Naive thymus-derived CD8-positive, alpha-beta T cell (primary cell): ENCODE measurements at places on chromosomes 2 and 18.

GRCh38 chr2:224410946-224411561, 9.1 kb upstream of the FAM124B start:
- no peak for DNase-seq

- no peak for DNase-seq
Measured at GRCh38 chr18:6571239-6571602, 156.5 kb upstream of the L3MBTL4 start.

GRCh38 chr2:101733257-101733993, 35.9 kb downstream of the MAP4K4 start:
- DNase-seq, result no peak

GRCh38 chr2:18855027-18855426, 265.7 kb upstream of the NT5C1B start:
- DNase-seq, result no peak

- DNase-seq, result no peak
Measured at GRCh38 chr18:60060578-60060977, 160.8 kb downstream of the PMAIP1 start.

DNA sequence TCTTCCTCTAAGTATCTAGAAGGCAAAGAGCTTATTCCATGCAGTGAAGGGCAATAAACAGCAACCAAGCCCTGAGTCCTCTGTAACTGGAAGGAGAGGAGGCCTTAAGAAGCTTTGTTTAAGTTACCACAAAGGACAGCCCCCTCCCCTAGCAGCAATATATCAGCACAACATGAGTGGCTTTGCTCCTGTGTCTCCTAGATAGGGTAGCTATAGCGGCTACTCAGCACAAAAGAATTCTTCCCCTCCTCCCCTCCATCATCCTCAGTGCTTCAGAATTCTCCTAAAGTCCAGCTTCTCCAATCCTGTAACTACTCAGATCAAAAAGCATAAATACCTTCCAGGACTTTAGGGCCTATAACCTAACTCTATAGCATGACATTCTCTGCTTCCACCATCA, 16.5 kb downstream of the SUMO1 start:
- DNase-seq, result no peak

DNA sequence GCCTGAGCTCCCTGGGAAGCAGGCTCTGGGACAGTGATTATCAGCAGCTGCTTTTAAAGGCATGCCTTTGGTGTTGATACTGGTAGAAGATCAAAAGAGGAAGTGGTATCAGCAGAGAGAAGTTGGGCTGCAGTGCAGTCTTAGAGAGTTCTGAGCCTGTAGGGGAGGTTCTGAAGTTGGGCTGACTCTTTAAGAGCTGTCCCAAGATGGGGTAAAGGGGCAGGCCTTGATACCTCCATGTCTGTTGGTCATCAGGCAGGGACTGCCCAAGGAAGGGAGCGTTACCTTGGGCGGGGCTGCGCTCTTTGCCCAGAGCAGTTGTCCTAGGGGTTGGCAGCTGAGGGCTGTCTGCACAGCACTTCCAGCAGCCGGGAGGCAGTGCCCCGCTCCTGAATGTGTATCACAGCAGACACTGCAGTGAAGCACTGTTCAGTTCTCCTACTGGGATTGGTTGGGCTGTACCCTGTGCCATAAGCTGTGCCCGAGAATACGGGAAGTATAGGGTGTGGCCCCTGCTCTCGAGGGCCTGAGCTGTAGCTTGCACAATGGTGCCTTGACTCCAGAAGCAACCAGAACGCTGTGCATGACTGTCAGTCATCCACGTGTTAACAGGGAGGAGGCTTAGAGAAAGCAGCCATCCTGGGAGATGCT, 177.0 kb downstream of the CTIF start:
- no peak for DNase-seq

DNA sequence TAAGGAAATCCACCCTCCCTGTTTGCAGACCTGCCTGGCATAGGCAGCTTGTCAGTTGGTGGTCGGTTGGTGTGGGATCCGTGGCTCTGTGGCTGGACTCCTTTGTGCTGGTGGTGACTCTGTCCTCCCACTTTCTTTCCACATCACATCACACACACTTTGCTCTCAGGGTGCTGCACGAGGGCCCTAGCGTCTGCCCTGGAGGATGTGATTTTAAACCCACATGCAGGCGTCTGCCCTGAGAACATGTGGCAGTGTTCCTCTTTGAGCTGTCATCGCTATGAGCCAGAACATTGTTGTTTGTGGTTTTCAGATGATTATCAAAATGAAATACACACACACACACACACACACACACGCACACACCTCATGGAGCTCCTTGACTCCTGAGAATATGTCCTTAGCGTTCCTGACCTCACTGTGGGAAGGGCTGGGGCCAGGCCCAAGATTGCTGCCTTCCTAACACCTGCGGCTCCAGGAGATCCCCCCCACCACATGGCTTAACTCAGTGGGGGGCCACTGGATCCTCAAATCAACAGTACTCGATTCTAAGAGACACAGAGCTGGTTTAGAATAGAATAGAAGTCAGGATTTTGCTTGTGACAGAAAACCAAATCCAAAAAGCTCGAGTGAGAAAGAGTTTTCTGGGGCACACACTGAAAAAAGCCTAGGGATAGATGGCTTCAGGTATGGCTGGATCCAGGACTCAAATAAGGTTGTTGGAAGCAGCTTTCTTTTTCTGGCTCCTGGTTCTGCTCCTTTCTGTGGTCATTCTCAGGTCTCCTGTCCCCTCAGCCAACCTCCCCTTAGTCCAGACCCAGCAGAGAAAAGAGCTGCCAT, 54.8 kb downstream of the RTP5 start:
- DNase-seq, result no peak

GRCh38 chr18:70598406-70598805, 309.6 kb downstream of the SOCS6 start:
- DNase-seq, result no peak

DNA sequence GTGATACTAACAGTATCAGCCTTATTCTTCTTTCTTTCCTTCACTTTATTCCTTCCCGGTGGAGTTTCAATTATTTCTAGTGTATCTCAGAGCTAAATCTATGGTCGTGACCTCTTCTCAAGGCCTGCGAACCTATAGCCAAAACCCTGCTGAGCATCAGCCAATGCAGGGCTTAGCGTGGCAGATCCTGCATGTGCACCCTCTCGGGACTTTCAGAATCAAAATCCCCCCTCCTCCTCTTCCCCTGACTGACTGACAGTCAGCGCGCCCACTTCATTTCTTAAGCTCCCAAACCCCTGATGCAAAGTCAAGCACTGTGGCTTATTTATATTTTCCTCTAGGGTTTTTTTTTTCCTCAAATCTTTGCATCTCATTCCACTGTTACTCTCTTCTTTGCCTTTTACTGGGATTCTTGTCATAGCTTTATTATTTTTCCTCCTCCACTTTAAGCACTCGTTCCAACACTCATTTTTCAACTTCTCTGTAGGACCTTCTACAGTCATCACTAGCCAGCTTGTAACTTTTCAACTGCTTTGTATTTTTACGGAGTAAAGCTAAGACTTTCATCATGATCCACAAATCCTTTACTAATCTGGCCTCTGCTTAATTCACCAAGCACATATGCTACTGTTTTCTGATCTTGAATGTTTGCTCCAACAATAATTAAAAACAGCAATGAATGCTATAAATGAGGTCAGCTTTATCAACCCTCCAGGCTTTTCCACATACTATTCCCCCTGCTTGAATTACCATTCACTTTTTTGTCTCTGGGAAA, 896.5 kb upstream of the PIK3C3 start:
- no peak for DNase-seq

DNA sequence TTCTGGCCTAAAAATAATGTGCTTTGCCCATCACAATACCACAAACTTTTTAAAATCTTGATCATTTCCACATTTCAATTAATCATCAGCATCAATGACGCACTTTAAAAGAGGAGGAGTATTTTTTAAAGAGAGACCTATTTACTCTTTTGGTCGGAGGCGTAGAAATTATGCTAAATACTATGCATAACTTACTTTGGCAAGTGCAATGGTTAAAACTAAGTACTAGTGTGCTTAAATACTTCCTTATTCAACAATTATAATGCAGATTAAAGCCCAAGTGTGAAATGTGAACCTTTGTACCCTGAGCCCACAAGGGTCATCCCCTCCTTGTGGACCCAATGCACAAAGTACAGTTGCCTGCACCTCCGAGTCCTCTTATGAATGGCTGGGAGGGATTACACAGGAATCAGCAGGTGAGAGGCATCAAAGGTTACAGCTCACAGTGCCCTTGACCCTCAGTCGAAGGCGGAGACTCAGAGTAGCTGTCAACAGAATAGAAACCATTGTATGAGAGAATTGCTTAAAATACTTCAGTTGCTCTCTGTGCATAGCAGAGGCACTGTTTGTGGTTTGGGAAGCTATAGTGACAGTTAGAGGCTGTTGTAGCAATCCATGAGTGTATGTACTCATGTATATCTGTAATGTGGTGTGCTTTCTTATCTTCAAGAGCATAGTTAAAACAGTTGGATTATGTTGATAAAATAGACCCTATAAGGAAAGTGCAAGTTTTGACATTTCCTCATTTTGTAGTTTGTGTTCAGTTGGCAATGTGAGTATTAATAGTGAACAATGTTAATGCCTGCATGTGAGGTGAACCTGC, 151.7 kb upstream of the ITGA4 start:
- DNase-seq, result peak; percentile 29

DNA sequence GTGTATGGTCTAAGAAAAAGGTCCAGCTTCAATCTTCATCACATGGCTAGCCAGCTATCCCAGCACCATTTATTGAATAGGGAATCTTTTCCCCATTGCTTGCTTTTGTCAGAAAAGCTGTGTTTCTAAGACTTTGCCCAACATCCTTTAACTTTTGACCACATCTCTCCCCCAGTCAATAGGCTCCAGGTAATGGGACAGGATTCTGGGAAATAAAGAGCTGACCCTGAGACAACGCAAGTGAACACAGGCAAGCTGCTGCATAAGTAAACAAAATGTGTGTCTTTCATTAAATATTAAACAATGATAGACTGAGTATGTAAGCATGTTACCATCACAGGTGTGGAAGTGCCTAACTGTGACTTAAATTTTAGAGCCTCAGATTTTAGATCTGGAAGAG, 23.0 kb downstream of the FAM110C start:
- DNase-seq, result no peak

GRCh38 chr18:6200204-6200774, 214.4 kb downstream of the L3MBTL4 start:
- DNase-seq, result no peak

- DNase-seq, result no peak
Measured at GRCh38 chr18:51051105-51051712, 21.2 kb downstream of the SMAD4 start.

GRCh38 chr18:6086731-6087130, 191.4 kb upstream of the TMEM200C start:
- DNase-seq, result no peak

- DNase-seq, result no peak
Measured at GRCh38 chr2:122999258-122999657, 1025.8 kb upstream of the CNTNAP5 start.

- no peak for DNase-seq
Measured at GRCh38 chr2:239870863-239871262, 154.3 kb downstream of the NDUFA10 start.

- no peak for DNase-seq
Measured at GRCh38 chr2:26723991-26724750, 31.6 kb downstream of the KCNK3 start.

GRCh38 chr2:207768168-207768865, 1.4 kb downstream of the FZD5 start:
- DNase-seq, result peak; percentile 39

DNA sequence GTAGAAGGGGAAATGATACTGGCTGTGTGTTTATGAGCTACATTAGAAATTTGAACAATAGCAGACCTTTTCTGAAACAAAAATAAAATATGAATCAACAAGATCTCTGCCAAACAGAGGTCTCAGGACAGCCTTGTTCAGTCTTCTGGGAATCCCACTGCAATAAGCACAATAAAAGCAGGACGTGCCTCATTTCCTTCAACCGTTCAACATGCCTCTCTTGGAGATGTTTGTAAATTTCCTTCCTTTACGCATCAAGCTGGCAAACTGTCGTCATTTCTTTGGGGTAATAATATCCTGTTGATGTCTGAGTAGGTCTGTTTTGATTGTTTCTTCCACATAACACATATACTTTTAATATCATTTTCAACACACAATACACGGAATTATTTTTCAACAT, 77.2 kb downstream of the TCF4 start:
- DNase-seq, result no peak

DNA sequence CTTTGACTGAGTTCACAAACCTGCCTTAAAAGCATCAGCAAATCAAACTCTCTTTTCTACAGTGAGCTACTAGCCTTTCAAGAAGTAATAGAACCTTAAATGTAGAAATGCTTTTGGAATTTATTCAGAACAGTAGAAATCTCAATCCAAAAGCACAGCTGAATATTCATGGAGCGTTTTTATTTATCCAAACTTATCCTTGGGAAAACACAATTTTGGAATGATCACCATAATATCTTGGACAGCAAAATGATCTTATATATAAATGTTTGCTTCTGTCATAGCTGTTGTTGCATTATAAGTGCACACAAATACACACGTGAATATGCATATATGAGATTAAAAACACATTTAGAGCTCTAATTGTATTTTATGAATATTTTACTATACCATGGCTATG, 747.3 kb upstream of the PIK3C3 start:
- no peak for DNase-seq

GRCh38 chr2:6576302-6576701, 289.4 kb downstream of the CMPK2 start:
- no peak for DNase-seq

DNA sequence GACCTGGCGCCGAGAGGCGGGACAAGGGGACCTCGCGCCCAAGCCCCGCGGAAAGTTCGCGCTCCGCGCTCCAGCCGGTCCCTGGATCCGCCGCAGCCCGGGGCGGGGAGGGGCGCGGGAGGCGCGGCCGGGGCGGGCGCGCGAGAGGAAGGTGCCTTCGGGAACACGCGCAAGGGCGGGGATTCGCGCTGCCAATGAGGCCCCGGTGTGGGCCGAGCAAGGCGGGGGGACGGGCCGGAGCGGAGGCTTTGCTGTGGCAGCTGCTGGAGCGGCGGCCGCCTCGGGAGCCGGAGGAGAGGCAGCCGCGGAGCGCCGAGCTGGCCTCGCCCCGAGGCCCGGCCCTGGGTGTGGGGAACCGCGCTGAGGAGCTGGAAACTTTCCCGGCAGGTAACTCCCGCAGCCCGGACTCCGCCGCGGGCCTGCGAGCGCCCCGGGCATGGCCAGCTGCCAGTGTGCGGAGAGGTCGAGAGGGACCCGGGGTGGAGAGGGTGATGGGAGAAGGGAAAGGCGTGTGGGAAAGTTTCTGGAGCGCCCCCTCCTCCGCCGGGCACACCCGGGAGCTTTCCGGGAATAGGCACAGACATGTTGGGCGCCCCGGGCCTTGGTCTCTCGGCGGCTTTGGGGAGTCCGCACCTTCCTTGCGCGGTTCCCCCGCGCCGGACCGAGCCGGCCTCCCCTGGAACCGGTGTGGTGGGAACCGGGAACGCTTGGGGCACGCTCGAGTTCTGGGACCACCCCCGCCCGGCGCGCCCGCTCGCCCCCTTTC, at the start of gene TANC1:
Gene TANC1, plus strand, starts transcription at position 245 of the 766 bp plus-strand sequence. CDS start 97,271 bp downstream, outside the sequence.
- DNase-seq, result peak; percentile 42

GRCh38 chr18:47246027-47246971, 5.2 kb downstream of the SKOR2 start:
- DNase-seq, result no peak

GRCh38 chr2:119366161-119366648, 429 bp downstream of the C2orf76 start:
- no peak for DNase-seq

- no peak for DNase-seq
Measured at GRCh38 chr2:6580982-6581381, 284.7 kb downstream of the CMPK2 start.

GRCh38 chr2:173079973-173080860, 4.6 kb downstream of the MAP3K20 start:
- DNase-seq, result no peak

- DNase-seq, result no peak
Measured at GRCh38 chr2:198448789-198449188, 644.4 kb downstream of the PLCL1 start.

- no peak for DNase-seq
Measured at GRCh38 chr18:34726286-34727004, 16.3 kb downstream of the DTNA start.
